ENCODE measurements at places on chromosomes 12 and 14. TPM values are rescaled to one million over a fixed set of nuclear protein-coding genes. Genes with fewer than 3 reads are reported as not detected.

Gene REM2
- total RNA-seq = 0.28 TPM

- DNase-seq = no peak
These were observed 245.0 kb downstream of the CHST11 start for GRCh38 chr12:104701756-104702155.

DNA sequence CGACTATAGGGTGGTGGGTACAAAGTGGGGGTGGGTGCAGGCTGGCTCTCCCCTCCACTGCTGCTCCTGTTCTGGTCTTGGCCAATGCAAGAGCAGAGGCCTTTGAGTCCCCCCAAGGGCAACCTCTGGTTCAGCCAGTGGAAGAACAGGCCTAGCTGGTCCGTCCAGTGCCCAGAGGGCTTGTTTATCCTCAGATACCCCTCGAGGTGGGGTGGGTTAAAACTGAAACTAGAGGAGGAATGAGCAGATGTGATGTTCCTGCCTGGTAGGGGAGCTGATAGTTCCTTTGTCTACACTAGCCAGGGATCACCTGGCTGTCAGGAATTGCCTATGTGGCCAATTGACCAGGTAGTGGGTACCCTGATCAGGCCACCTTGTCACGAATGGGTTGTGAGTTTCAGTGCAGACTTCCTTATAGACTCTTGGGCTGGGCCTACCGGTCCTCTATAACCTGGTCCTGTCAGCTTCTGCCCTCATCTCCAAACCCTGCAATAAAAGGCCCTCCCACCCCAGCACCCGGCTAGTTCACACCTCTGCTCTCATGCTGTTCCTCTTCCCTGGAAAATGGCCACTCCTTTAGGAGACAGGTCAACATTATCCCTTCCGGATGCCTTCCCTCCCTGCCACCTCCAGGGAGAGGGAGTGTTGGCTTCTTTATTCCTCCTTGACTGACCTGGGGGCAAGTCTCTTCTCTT, 10.7 kb upstream of the HSP90AA1 start:
- no peak for DNase-seq

Gene RFX4
- not detected for total RNA-seq

Gene DHRS2
- not detected for total RNA-seq

- DNase-seq = no peak
These were observed 255.7 kb upstream of the FAR2 start for GRCh38 chr12:28893365-28893764.

- DNase-seq = no peak
These were observed 20.4 kb downstream of the DLK1 start for GRCh38 chr14:100747021-100747586.

Gene DIO2
- total RNA-seq = 46.5 TPM

DNA sequence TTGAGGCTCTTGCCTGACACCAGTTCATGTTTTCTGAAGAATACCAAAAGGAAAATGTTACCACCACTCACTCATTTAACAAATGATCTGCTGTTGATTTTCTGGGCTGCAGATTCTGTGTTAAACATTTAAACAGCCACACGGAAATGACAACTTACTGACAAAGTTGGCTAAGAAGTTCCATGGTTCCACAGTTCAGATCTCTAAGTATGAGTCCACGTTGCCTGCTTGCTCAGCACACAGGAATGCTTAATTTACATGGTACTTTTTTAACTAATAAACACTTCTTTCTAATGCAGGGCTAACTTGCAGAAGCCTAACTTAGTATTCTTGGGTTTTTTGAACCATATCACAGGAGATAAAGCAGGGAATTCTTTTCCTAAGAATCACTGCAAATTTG, 34.7 kb downstream of the PTGER2 start:
- no peak for DNase-seq

DNA sequence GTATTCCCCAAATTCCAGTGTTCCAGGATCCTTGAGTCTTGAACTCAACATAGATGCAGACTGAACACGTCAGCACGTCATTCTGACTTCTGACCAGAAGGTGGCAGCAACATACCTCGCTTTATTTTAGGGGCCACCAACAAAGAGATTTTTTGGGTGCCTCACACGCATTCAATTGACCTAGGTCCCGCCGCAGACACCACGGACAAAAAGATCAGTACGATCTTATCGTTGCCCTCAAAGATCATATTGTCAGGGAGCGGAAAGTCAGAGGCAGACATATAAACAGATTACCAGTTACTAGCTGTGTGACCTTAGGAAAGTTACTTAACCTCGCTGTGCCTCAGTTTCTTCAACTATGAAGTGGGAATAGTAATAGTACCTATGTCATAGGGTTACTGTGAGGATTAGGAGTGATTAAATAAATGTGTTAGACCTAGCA, 6.5 kb upstream of the PRPH start:
- DNase-seq = no peak

- no peak for DNase-seq
These were observed 4.9 kb downstream of the VAMP1 start for GRCh38 chr12:6465467-6466183.

DNA sequence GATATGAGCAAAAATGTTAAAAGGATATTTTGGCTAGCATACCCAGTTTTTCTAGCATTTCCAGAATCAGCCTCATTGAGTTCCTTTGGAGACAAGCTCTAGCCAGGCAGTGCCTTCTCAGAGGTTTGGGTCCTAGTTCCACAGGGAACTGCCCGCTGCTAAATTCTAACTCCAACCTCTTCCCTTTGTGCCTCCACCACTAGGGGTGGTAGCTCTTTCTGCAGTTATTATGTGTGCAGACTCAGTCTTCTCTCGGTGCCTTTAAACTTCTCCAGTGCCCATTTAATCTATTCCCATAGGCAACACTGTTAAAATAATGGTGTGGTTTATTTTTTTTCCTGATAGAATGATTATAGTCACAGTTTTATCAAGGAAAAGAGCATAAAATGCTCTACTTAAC, 21.5 kb upstream of the SLC25A3 start:
- DNase-seq = no peak

GRCh38 chr12:93785249-93786010, 108.3 kb downstream of the CRADD start:
- DNase-seq = peak; percentile 45

Gene KCNK10
- total RNA-seq = not detected

DNA sequence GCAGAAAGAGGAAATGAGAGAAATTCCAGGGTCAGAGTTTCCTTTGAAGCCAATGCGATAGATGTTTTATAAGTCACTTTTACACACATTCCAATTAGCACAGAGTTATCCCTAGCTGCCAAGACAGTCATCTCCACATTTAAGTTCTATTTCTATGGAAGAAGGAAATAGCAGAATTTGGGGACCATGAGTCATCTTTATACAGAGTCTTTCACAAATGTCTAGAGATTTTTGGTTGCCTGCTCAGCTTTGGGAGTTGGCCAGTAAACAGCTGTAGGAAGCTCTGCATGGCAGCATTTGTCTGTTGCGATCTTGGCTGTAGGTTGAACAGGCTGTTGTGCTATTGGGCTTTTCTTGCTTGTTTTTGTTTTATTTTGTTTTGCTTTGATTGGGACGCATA, 884.3 kb downstream of the GALC start:
- no peak for DNase-seq

Gene MIPOL1
- 13.1 TPM for total RNA-seq

DNA sequence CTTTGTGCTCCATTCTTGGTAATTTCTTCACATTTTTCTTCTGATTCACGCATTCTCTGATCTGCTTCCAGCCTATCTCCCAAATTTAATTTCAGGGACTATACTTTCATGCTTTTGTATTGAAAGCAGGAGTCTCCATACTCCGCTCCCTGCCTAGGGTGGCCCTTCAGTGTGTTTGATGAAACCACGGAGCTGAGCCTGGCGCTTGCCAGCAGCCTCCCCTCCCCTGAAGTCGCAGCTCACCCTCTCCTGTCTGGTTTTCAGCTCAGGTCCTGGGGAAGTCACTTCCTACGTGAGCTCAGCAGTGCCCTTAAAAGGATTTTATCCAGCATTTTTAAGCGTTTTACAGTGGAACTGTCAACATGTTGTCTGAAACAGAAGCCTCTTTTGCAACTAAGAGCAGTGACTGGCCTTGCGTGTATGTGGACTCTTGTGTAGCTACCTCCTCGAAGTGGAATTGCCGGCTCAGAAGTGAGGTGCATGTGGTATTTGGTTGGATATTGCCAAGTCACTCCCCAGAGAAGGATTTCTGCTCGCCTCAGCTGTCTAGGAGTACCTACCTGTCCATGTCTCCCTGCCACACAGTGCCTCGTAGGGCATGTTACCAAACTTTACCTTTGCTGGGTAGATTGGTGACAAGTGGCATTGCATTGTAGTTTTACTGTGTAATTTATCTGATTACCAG, 78.5 kb downstream of the TESC start:
- no peak for DNase-seq

DNA sequence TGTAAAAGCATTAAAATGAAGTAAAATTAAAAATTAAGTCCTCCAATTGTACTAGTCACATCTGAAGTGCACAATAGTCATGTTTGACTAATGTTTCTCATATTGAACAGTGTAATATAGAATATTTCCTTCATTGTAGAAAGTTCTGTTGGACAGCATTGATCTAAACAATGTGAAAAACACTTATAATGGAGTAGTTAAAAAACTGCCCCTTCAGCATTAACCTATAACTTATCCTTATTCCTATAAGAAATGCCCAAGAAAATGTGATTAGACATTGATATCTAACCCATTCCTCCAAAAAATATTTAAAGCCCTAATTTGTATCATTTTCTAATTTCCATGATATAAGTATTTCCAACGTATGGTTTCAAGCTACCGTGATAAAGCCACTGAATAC, 210.7 kb downstream of the RASSF9 start:
- DNase-seq = no peak
